Mesenteric fat pad (tissue), 1 donor: ENCODE measurements at places on chromosomes 6 and 20. TPM values are rescaled to one million over a fixed set of nuclear protein-coding genes. Genes with fewer than 3 reads are reported as not detected.

The PI16 gene
- 22.5 TPM for total RNA-seq

The FAM217A gene
- not detected for total RNA-seq

The PGC gene
- total RNA-seq, result not detected

The BMP2 gene
- total RNA-seq, result 14.3 TPM

The HLA-DRB5 gene
- total RNA-seq, result 118 TPM

The EYS gene
- total RNA-seq, result 0.48 TPM

The DNAH8 gene
- not detected for total RNA-seq

The TPBG gene
- 15.0 TPM for total RNA-seq

The NRN1 gene
- total RNA-seq, result 20.0 TPM

The MRAP2 gene
- 0.16 TPM for total RNA-seq

The AKAP12 gene
- 223 TPM for total RNA-seq

The CST4 gene
- not detected for total RNA-seq

The STMND1 gene
- total RNA-seq, result not detected

The ZNF334 gene
- total RNA-seq, result 0.90 TPM

The PYGB gene
- 121 TPM for total RNA-seq

The HLA-DQB1 gene
- total RNA-seq, result 21.5 TPM

The OPRL1 gene
- total RNA-seq, result 1.3 TPM

The C6orf163 gene
- total RNA-seq, result 3.1 TPM

The PACSIN1 gene
- total RNA-seq, result not detected

The PRKN gene
- 10.1 TPM for total RNA-seq

The DEFB126 gene
- not detected for total RNA-seq

The TSBP1 gene
- not detected for total RNA-seq

The FAM229B gene
- 10.8 TPM for total RNA-seq

The ADGRG6 gene
- total RNA-seq, result 8.0 TPM

The RNF144B gene
- total RNA-seq, result 41.6 TPM

The CD83 gene
- 12.9 TPM for total RNA-seq
